ENCODE measurements at places on chromosomes 13 and 19. TPM values are rescaled to one million over a fixed set of nuclear protein-coding genes. Genes with fewer than 3 reads are reported as not detected.

- no peak for DNase-seq
These were observed 12.6 kb downstream of the KHSRP start for GRCh38 chr19:6412061-6412446.

GRCh38 chr19:48283908-48284307 lies 14.0 kb downstream of the ZNF114 start:
- DNase-seq, result no peak

DNA sequence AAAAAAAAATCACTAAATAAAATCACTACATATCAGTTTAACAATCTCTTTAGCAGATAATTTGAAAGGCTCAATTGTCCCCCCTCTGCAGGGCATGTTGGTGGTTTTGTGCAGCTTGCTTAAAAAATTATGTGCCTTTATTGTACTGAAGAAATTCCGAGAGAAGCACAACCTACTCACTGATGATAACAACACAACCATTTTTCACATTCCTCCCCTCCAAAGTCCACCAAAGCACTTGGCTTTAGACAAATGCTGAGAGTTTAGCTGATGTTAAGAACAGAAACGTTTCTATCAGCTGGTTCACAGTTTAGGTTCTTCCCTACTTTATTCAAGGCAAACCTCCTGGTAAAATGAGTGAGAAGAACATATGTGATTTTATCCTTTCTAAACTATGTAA lies 923 bp downstream of the DOCK9 start:
- DNase-seq, result no peak

GRCh38 chr13:80663788-80664187 lies 322.9 kb upstream of the SPRY2 start:
- DNase-seq, result no peak

- no peak for DNase-seq
These were observed 321.3 kb downstream of the FOXO1 start for GRCh38 chr13:40345149-40345514.

DNA sequence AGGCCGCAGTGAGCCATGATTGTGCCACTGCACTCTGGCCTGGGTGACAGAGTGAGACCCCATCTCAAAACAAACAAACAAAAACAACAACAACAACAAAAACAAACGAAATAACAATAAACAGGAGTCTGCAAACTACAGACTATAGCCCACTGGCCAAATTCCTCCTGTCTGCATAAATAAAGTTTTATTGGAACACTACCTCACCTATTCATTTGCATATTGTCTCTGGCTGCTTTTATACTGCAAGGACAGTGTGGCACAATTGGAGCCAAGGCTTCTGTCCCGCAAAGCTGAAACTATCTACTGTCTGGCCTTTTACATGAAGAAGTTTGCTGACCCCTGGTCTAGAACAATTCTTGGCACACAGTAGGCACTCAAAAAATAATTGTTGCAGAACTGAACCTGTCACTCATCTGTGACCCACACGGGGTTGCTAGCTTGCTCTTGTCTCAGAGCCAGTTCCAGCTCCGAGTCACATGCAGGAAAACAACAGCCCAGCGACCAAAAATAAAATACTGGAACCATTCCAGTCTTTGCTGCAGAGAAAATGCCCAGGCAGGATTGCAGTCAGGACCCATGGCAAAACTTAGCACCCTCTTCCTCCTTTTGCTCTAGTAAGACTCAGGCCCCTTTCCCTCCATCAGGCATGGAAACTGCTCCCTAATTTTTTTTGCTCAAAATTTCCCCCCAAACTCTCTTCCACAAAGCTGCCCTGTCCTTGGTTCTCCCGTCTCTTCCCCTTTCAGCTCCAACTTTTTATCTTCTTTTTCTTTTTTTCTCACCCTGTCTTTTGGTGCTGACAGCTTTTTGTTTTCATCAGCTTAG lies 4.8 kb upstream of the MYH14 start:
- DNase-seq, result no peak

GRCh38 chr13:50365408-50366391 lies 350.5 kb downstream of the KCNRG start:
- no peak for DNase-seq

DNA sequence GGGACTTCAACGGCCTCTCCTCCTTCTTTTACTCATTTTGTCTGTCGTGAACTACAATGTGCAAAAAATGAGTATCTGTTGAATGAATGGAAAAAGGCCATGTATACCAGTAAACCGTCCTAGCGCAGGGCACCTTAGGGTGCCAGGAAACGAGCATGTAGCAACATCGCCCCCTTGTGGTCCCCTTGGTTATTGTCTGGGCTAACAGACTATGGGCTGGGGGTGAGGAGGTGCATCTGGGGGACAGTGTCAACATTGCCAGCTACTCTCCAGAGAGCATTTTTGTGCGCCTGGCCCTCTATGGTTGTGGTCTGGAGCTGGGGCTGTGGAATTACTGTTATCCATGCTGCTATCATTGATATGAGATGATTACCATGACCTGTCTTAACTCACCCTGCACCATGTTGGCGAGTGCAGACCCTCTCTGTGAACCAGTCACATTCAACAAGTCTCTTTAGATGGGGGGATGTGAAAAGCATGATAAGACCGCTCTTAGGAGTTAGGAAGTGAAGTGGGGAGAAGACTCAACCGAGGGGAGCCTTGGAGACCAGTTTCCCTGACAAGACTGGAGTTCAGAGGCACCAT lies 22.8 kb upstream of the SIGLEC11 start:
- peak; percentile 84 for DNase-seq

GRCh38 chr13:80314711-80315653 lies 25.9 kb downstream of the SPRY2 start:
- no peak for DNase-seq

GRCh38 chr13:22082437-22083100 lies 411.7 kb downstream of the FGF9 start:
- DNase-seq, result no peak

DNA sequence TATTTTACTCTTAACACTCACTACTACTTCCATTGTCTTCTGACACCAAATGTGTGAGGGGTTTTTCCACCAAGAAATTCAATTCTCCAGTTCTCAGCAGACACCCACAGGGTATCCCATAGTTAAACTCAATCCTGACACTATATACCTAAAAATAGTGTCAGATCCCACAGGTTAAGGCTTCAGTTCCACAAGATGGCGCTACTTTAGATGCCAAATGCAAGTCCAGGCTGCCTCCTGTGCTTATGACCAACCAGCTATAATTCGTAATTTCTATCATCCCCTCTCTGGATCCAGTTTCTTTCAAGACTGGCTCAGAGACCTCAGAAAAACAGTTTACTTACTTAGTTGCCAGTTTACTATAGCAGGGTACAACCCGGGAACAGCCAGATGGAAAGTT lies 1146.2 kb upstream of the SPRY2 start:
- DNase-seq, result no peak

DNA sequence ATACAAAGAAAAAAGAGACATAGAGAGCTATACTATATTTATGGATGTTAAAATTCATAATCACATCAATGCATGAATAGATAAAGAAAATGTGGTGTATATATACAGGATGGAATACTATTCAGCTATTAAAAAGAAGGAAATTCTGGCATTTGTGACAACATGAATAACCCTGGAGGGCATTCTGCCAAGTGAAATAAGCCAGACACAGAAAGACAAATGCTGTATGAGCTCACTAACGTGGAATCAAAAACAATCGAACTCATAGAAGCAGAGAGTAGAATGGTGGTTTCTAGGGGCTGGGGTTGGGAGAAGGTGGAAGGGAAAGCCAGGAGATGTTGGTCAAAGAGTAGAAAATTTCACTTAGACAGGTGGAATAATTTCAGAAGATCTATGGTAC lies 24.0 kb downstream of the UTP14C start:
- no peak for DNase-seq

- DNase-seq, result no peak
These were observed 14.4 kb downstream of the IQCN start for GRCh38 chr19:18259893-18260292.

DNA sequence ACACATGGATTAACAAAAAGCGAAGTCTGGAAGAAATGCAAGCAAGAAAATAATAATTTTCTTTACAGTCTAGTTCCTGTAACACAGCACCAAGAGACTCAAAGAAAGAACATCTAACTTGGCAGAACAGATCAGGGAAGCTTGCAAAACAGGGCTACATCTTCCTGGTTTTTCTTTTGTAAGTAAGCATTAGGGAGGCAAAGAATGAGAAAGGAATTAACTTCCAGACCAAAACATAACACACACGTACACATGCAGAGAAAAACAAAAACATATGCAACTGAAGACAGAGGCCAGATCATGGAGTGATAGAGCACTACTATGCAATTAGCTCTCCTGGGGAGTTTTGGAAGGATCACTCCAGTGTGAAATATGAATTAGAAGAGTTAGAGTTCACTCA lies 120.5 kb downstream of the DIAPH3 start:
- no peak for DNase-seq

GRCh38 chr19:57171551-57172081 lies 4.3 kb upstream of the DUXA start:
- DNase-seq, result no peak

- no peak for DNase-seq
These were observed 3.6 kb upstream of the CACNG8 start for GRCh38 chr19:53958823-53959757.

- no peak for DNase-seq
These were observed 70.9 kb downstream of the KL start for GRCh38 chr13:33087091-33087490.

GRCh38 chr13:107192289-107192688 lies 624.4 kb upstream of the ARGLU1 start:
- DNase-seq, result no peak

GRCh38 chr19:7988307-7988706 lies 17.1 kb downstream of the ELAVL1 start:
- DNase-seq, result no peak

GRCh38 chr13:48783181-48783630 lies 129.5 kb downstream of the CYSLTR2 start:
- DNase-seq, result peak; percentile 89

- DNase-seq, result no peak
These were observed 16.6 kb downstream of the VRK3 start for GRCh38 chr19:50008532-50008931.

DNA sequence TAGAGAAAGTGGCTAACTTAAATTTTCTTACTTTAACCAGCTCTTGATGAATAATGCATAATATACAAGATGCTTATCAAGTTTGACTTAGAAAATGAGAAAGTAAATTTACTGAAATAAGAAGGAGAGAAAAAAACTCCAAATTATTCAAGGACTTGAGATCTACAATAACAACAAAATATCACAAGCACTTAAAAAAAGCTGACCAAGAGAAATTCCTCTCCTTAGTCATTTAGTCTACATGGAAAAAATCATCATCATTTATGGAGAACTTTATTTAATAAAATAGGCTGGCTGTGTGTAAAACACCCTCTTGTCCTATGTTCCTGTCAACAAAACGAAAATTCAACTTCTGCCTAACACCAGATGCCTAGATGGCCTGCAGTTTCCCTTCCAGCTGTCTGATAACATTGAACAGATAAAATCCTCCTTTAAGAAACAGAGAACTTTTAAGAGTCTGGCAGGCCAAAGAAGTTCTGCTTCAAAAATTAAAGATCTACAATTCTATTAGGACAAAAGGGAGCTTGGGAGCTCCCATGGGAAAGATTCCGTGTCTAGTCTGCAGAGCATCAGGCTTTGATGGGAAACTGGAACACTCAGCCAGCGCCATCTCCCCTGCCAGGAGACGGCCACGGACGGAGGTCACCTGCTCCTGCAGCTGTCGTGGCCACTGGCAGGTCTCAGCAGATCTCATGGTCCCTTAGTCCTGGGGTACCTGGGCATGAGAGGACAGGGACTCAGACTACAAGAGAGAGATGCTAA lies 37.9 kb upstream of the ATP11A start:
- DNase-seq, result no peak

DNA sequence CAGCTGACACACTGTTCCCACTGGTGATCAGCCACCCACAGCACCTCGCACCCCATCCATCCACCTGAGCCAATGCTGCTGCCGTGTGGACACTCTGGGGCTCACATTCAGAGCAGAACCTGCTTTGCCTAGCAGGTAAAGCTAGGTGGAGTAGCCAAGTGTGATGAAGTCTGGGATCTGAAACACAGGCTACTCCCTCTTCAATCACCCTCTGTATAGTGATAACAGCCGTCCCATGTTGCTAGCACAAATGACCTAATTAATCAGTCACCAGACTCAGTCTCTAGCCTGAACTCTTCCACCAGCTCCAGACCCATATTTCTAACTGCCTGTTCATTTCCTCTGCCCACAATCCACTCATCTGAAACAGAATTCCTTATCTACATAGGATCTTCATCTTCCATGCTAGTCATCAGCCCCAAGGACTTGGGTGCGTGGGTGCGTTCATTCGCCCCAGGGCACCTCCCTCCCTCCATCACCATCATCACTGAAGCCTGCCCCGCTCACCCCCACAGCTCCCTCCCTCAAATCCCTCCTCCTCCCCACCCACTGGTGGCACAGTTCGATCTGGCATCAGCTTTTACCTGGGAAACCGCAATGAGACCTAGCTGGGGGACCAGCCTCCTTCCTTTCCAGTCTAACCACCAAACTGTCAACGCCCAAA lies 19.8 kb downstream of the STK24 start:
- DNase-seq, result no peak

- no peak for DNase-seq
These were observed 674.1 kb downstream of the SLITRK5 start for GRCh38 chr13:88345171-88345847.

DNA sequence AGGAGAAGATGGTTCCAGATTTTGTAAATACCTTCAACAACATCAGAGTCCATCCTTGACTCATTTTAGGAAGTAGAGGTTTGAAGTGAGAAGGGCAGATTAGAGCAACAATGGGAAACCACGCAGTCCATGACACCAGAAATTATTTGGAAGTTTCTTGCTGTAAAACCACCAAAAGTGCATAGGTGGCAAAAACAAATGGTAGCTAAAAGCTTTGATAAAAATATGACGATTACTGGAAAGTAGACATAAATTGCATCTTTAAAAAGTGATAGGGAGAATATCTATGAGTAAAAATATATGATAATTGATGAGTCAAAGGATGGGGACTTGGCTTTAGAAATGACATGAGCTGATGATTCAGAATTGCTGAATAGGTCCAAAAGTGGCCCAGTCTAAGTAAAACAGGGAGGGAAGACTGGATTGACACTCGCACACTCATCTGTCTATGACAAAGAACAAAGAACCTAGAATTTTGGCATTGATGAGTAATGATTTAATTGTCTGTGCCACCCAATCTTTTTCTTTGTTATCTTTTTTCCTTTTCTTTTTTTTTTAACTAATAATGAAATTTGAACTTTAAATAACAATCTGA lies 472.2 kb downstream of the MYO16 start:
- DNase-seq, result no peak

GRCh38 chr19:12843999-12844732 lies 5.9 kb downstream of the MAST1 start:
- DNase-seq, result no peak

GRCh38 chr13:110099922-110100321 lies 207.0 kb downstream of the COL4A1 start:
- DNase-seq, result no peak

GRCh38 chr19:1040476-1041271 lies 767 bp downstream of the ABCA7 start:
- DNase-seq, result peak; percentile 91

Gene TNFRSF19
- 74.6 TPM for total RNA-seq

Gene OR7D2
- not detected for total RNA-seq

Gene FOSB
- total RNA-seq, result 418 TPM

Gene SIGLEC12
- total RNA-seq, result not detected

Gene CGB3
- total RNA-seq, result not detected

Gene ADM5
- total RNA-seq, result 3.4 TPM

Gene LHFPL6
- total RNA-seq, result 19.4 TPM

Gene ZFP30
- total RNA-seq, result 7.9 TPM

Gene MBD3L2
- not detected for total RNA-seq

Gene IQCN
- total RNA-seq, result 13.2 TPM

Gene LRRC63
- total RNA-seq, result not detected

Gene KLC3
- total RNA-seq, result 132 TPM

Gene IGSF23
- not detected for total RNA-seq

Gene SOHLH2
- not detected for total RNA-seq

Gene ANGPTL8
- total RNA-seq, result not detected

Gene IRGQ
- 24.7 TPM for total RNA-seq

Measured in suprapubic skin (tissue), 4 donors.